Activated T-cell treated with anti-CD3 and anti-CD28 coated beads, Interleukin-2, amount 50 U/mL, for 48 hours (primary cell): ENCODE measurements at places on chromosomes 3 and 15.

GRCh38 chr15:40969363-40969762 is 16.1 kb downstream of the CHAC1 start:
- DNase-seq: no peak

DNA sequence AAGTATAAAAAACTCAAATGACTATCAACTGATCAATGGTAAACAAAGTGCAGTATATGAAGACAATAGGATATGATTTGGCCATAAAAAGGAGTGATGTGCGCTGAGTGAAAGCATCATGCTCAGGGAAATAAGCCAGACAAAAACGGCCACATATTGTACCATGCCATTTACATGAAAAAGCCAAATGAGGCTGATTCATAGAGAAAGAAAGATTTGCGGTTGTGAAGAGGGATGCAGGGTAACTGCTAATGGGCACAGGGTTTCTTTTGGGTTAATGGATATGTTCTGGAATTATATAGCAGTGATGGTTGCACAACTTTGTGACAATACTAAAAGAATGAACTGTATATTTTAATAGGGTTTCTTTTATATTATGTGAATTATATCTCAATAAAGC is 877.2 kb upstream of the CFAP20DC start:
- no peak for DNase-seq

GRCh38 chr3:97829198-97829597 is 7.4 kb downstream of the CRYBG3 start:
- DNase-seq: no peak

GRCh38 chr3:156561533-156561932 is 6.6 kb upstream of the SSR3 start:
- DNase-seq: no peak

- no peak for DNase-seq
Measured at GRCh38 chr3:45453839-45454238, 65.5 kb downstream of the LARS2 start.

- peak; percentile 59 for DNase-seq
Measured at GRCh38 chr3:188683032-188683521, 488.7 kb upstream of the TPRG1 start.

DNA sequence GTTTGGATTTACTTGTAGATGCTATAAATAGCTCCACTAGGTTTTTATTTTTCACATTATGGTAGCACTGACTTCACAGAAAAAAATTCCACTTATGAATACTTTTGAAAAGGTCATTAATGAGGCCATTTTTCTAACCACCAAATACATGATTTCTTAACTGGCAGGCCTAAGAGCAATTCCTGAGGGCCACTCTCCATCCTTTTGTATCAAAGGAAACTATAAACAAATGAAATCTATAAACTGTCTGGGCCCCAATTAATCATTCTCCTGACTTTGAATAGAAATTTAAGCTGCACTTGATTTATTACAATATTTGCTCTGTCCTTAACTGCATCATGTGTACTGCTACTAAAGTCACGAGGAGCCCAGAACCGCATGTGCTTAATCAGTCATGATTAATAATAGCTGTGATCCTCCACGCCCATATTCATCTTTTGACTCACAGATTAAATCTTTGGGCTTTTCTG is 25.1 kb upstream of the MTMR10 start:
- DNase-seq: no peak

GRCh38 chr15:60690350-60690961 is 211.5 kb upstream of the ICE2 start:
- no peak for DNase-seq

DNA sequence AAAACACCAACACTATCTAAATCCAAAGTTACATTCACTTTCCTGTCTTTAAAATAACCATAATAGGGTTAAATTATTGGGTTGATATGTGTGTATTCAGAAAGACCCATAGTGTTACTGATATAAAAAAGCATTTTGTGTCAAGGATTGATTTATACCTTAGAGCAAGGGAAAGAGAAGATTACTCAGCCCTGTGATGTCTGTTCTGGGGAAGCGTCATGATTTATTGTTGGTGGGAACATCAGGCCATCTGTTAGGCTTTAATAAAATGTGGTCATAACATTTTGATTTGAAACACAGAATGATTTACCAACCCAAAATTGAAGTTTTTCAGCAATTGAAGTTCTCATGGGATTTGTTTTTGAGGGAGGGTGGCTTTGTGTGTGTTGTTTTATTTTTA is 33.2 kb downstream of the SIDT1 start:
- no peak for DNase-seq

GRCh38 chr3:72745146-72745999 is 102.9 kb downstream of the SHQ1 start:
- no peak for DNase-seq

- no peak for DNase-seq
Measured at GRCh38 chr3:178056868-178057267, 479.4 kb upstream of the KCNMB2 start.

DNA sequence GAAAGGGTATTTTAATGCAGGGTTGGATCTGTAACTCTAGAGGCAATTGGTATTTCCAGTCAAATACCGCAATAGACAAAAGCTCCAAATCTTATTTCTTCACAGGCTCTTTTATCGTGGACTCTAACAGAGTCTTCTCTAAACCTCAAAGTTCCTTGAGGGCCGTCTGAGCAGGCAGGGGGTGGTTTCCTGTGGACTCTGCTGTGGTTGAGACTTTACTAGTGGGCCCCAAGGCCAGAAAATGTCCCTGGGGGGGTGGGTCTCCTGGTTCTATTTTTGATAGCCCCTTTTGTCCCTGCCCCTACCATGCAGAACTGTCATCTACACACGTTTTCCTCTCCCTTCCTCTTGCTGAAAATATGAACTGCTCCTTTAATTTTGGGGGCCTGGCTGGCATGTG is 80.1 kb downstream of the ASB7 start:
- no peak for DNase-seq

- no peak for DNase-seq
Measured at GRCh38 chr3:192655628-192656027, 71.7 kb downstream of the FGF12 start.

- peak; percentile 66 for DNase-seq
Measured at GRCh38 chr15:100338971-100339444, 2.8 kb downstream of the ADAMTS17 start.

DNA sequence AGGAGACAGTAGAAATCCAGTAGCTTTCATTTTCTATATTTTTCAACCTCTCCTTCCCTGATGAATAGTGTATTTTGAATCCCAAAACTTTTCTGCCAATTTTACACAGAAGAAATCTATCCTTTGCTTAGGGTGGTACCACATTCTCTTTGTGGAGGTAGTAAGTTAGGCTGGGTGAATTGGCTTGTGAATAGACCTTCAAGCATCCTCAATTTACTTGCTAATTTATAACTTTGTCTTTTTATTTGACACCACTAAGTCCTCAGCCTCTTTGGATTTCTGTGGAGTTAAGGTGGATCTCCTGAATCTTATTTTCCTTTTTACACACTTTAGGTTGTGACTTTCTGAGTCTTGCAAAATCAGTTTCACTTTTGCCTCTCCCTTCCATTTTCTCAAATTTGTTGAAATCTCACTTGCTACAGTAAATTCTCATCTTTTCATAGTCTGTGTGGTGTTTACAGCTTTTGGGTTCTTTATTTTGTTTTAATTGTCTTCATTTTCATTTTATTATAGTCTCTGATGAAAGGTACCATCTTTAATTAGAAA is 5.7 kb upstream of the PLSCR1 start:
- no peak for DNase-seq

DNA sequence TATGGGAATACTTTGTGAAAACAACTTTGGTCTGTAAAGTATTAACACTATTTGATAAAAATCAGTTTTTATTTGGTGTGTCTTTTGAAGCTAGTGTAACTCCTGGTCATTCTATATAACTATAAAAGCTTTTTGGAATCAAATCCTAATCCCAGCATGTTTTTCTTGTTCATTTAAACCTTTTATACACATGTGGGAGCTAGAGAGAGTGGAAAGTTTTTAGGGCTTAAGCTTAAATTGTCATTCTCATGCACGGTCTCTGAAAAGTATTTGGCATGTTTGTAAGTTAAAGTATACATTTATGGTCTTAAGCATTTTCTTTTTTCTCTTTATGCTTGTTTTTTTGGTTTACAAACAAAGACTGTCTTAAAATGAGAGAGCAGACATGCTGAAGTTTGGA is 83.4 kb upstream of the RARB start:
- DNase-seq: no peak

- DNase-seq: no peak
Measured at GRCh38 chr15:78301326-78301725, 1.9 kb upstream of the SKIC8 start.

DNA sequence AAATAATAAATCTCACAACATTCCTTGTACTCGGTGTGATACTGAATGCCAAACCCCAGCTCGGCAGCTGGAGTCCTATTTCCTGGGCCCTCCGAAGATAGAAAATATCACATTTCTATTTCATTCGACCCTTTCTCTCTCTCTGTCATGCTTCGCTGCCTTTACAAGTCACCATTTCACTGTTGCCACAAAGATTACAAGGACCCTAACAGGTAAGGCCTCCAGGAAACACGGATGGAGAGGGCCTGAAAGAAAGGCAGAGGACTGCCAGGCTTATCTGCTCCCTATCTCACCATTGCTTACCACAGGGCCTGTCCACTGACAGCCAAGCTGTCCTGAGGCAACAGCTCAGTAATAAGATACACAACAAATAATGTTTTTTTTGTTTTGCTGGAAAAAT is 376.5 kb downstream of the MECOM start:
- no peak for DNase-seq

GRCh38 chr15:52291204-52291603 is 4.4 kb downstream of the MYO5C start:
- no peak for DNase-seq

DNA sequence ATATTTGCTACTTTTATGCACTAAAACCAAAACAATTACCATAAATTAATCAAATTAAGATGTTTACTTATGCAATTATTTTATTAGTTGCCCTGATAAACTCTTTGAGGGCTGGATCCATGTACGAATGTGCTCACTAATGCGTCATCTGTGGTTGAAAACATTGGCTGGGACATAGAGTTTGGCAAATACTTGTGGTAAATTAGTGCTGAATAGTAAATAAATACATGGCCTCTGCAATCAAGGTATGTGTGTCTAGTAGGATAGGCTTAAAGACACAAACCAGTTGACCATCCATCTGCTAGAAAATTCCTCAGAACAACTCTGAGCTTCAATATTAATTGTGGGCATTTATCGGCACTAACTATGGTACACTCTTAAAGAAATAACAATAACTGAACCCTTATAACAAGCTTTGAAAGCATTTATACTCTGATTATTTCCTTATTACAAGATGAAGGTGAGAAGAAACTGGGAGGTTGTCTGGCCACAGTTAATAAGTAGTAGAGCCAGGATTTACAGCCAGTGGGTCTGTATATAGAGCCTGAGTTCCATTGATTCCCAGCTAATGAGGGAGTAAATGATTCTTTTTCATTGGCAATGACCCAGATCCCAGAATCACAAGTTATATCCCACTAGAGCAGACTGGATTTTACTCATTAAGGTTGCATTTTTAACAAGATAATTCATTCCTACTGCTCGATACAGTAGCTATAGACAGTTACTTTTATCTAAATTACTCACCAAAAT is 169.5 kb upstream of the CNTN6 start:
- no peak for DNase-seq

- DNase-seq: no peak
Measured at GRCh38 chr15:64315216-64315615, 40.8 kb downstream of the CSNK1G1 start.

GRCh38 chr3:44685128-44685800 is 27.2 kb upstream of the ZNF502 start:
- peak; percentile 73 for DNase-seq

- DNase-seq: no peak
Measured at GRCh38 chr15:67105065-67105951, 39.9 kb downstream of the SMAD3 start.

DNA sequence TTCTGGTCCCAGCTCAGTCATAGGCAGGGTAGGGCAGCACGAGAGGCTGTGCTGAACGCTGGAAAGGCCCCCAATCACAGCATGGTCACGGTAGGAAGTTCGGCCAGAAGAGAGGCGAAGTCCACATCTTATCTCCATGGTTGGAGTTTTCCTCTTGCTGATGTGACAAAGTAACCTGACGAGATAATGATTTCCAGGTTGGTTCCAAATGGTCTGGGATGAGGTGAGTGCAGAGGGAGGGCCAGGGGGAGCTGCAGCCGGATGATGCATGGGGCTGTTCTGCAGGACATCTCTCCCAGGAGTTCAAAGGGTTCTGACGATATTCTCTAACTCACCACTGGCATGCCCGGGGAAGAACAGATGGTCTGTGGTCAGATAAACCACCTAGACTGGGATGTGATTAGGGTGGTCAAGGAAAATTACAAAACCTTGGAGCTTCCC is 83.2 kb upstream of the WNT5A start:
- DNase-seq: no peak

DNA sequence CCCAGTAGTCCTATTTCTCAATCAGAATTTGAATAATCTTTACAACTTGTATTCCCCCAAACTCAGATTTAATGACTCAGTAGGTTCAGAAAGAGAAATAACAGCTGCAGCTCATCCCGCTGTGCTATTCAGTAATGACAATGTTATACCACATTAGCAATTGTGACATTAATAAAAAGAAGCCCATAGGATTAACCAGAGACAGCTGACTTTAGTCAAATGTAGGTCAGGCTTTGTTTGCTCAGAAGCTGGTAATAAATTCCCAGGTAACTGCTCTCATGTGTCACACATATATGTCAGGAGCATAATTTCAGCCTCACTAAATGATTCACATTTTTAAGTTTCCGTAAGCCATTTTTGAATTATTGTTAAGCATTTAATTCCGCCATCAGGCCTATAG is 222.0 kb upstream of the UBE2E2 start:
- no peak for DNase-seq

DNA sequence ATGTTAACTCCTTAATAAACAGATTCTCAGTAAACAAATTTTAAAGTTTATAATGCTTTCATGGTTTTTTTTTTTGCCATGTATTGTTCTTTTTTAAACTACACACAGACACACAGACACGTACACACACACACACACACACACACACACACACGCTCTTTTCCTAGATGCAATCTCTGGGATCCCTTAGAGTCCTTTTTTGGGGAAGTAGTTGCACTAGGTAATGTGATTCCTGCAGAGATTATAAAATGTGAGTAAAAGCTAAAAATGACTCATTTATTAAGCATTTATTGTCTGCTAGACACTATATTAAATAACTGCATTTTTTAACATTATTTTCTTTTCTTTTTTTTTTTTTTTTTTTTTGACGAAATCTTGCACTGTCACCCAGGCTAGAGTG is 19.9 kb downstream of the NDUFB5 start:
- DNase-seq: no peak

- DNase-seq: no peak
Measured at GRCh38 chr15:43346305-43346704, 15.9 kb upstream of the LCMT2 start.

GRCh38 chr3:124760601-124761000 is 30.3 kb downstream of the UMPS start:
- DNase-seq: no peak

- DNase-seq: no peak
Measured at GRCh38 chr3:182909318-182910040, 70.9 kb downstream of the DCUN1D1 start.

GRCh38 chr3:30017901-30018300 is 588.5 kb upstream of the TGFBR2 start:
- DNase-seq: no peak

- no peak for DNase-seq
Measured at GRCh38 chr3:191282251-191283185, 46.7 kb upstream of the CCDC50 start.

GRCh38 chr3:177482048-177482691 is 284.9 kb upstream of the TBL1XR1 start:
- DNase-seq: no peak
